ENCODE measurements at places on chromosomes 7 and 10.

- no peak for DNase-seq
Measured at GRCh38 chr10:113474752-113475151, 78.1 kb upstream of the HABP2 start.

DNA sequence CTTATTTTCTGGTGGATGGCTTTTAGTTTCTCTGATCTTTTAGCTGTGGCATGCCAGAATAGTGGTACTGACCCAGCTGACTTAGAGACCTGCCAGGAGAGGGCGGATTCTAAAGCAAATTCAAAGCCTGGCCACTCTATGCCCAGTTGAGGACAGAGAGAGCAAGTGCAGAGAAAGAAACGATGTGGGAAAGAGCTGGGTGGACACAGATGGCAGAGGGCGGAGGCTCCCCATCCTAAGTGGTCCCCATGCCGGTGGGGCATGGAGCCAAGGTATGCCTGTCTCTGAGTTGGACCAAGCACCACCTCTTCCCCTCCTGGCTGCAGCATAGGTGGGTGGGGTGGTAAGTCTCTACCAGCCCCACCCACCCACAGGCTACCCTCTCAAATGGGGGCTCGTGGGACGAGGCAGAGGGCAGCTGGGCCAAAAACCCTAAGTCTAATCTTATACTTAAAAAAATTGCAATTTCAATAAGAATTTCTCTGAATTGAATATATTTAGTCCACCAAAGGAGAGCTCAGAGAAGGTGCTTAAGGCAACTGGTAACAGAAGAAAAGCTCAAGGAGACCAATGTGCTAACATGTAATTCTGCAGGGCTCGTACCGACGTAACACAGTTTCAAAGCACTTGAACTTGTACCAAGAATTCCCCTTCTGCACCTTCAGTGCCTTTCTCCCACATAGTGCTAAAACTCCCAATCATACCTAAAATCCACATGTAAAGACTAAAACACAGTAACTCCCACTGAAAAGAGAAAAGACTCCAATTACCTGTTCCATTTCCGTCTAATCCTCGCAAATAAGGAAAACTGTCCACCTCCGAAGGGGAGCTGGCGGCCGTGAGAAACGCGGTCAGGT is 85.7 kb upstream of the NMT2 start:
- DNase-seq = no peak

- DNase-seq = no peak
Measured at GRCh38 chr10:102975483-102976379, 57.6 kb downstream of the CNNM2 start.

DNA sequence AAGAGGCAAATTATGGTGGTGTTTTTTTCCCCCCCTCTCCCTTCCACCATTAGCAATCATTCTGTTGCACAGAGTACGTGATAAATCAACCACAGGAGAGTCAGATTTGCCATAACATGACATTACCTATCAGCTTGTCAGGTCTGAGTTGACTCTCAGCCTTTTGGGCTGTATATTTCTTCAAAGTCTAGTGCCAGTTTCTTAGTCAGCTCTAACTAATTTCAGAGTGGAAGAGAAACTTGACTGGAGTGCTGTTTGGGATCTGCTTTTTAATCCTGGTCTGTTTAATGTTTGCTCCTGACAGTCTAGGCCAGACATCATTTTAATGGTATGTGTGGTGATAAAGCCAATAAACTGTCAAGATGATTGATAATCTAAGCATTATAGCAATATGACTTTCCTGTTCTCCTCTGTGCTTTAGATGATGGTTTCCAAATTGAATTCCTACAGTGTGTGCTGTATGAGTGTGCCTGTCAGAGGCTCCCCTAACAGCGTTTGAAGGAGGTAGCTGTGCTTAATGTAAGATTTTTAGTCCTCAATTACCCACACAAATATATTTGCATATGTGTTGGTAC is 76.9 kb downstream of the LRMDA start:
- no peak for DNase-seq

DNA sequence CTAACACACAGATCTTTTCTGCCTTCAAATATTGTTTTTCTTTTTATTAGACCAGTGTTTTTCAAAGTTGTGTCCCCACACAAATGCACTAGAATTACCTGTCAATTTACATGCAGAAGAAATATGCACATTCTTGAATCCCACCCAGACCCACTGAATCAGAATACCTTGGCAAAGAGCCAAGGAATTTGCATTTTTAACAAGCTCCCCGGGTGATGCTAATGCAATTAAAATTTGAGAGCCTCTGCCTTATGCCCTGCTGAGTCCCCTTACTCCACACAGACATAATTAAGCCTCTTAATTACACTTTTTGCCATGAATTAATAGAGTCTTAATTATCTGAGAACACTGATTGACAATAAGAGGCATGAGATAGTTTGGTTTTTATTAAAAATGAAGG is 201.2 kb upstream of the GRB10 start:
- DNase-seq = no peak

GRCh38 chr7:32336726-32337125 is 153.5 kb downstream of the LSM5 start:
- no peak for DNase-seq

DNA sequence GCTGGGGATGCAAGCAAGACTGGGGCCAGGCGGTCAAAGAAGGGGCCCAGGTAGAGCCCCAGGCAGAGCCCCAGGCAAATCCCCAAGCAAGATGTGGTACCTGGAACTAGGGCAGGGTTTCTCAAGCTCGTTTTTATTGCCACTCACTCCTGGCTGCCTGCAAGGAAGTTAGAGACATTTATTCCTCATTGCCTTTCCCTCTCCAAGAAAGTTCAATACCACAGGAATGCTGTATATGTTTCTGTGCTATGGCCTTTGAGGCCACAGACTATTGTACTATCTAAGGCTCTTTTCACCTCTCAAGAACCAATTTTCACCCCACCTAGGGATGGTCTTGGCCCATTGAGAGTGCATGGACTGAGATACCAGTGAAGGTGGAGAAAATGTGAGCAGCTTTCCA is 71.3 kb downstream of the TACC2 start:
- no peak for DNase-seq

GRCh38 chr7:111740942-111741341 is 178.7 kb upstream of the IMMP2L start:
- no peak for DNase-seq

DNA sequence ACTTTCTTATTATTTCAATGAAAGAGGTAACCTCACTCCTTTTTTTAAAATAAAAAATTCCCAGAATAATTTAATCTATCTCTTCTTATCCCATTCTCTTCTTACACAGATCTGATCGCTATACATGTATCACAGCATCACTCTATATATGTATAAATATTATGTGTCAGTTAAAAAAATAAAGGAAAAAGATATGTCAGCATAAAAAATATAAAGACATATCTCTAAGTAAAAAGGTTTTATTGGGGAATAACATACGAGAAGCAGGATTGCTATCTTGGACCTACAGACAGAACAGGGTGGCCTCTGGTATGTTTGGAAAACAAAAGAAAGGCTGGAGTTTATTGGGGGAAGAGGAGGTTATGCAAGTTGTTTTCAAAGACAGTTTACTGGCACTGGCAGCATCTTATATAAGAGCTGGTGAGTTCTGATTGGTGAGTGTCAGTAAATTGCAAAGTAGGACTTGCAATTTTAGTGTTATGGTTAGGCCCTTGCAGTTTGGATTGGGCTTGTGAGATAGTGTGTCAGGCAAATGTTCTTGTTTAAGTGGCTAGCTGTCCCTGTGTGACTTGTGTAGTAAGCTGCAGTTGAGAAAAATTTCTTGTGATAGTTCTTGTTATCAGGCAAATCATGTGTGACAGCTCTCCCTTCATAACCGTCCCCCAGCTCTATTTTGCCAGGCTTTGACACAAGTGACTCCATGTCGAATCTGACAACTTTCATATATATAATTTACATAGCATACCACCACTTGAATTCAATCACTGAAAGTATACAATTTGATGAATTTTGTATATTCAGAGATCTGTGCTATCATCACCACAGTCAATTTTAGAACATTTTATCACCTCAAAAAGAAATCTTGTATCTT is 118.2 kb downstream of the HBP1 start:
- DNase-seq = no peak

- DNase-seq = no peak
Measured at GRCh38 chr7:93117327-93117726, 452 bp downstream of the SAMD9 start.

- DNase-seq = no peak
Measured at GRCh38 chr10:9860045-9860444, 1157.6 kb upstream of the CELF2 start.

DNA sequence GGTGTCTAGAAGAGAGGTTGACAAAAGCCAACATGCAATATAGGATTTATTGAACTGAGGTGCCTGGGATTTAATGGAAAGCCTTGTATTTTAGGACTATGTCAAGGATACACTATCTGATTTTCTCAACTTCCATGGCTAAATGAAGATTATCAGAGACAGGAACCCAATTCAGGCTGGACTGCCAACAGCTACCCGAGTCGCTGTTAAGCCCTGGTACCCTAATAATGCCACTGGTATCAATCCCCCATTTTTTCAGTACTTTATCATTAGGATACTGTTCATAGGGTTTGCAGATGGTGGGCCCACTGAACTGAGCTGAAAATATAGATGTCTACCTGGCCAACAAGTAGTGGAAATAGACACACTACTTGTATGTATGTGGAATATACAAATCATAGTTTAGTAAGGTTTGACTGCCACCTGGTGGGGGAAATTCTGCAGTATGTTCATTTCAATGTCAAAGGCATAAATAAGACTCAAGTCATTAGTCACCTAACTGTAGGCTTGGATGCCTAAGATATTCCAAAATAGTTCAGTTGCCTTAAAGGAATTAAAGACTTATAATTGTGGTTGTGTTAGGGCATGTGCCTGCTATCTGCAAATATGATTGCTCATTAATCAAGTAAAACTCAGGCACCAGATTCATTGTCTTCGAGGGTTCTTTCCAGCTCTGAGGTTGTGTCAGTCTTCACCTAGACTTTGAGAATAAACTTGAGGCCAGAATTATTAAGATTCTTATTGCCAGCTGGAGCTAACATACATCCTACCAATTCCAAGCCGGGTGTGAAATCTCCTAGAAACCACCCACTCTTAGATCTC is 34.1 kb upstream of the NOBOX start:
- peak; percentile 10 for DNase-seq

- DNase-seq = no peak
Measured at GRCh38 chr7:14685167-14685566, 217.4 kb downstream of the DGKB start.

DNA sequence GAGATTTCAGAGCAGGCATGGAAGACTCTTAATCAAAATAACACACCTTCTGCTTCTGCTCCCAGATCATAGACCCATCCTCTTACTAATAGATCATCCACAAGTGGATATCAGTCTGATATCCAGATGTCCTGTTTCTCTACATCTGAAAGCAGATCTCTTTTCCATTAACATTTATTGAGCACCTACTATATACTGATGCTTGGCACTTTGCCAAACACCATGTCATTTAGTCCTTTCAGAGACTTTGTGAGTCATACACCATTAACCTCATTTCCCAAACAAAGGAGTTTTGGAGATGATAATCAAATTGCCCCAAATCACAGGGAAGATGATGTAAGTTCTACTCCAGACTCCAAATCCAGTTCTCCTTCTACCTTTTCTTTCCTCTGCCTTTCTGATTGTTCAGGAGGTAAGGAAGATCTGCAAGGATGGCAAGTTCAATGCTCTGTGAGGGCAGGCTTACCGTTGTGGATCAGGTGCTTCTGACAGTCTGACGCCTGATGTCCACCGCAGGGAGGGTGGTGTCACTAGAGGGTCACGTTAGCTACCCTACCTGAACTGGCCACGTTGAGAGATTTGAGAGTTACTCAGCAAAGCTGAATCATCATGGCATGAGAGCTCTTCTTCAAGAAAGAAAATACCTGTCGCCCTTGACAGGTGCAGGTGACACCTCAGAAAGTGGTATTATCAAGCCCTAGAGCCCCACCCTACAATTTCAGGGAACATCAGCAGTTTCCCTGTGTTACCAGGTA is 269.6 kb upstream of the ZMIZ1 start:
- DNase-seq = no peak

DNA sequence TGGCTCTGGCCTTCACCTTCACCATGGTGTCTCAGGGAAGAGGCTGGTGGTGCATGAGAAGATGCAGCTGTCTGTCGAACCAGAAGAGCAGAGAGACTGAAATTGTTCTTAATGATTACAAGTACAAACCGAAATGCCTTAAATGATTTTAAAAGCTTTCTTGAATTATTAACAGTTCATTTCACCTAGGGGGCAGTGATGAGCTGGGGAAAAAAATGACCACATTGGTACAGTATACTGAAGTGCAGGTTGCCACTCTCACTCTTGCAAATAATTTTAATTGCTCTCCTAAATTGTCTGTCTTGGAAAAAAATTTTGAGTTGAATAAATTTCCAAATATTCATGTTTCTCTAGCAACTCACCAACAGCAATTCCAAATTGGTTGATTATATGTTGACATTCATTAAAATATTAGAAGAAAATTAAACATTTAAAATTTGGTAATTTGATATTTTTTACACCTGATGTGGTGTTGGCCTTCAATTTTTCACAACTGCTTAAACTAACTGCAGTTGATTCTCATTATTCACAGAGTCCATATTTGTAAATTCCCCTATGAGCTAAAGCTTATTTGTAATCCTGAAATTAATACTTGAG is 692.6 kb downstream of the ZWINT start:
- no peak for DNase-seq

GRCh38 chr10:72954596-72955554 is at the start of gene PLA2G12B:
Gene PLA2G12B (minus strand): TSS chr10:72954806. CDS start chr10:72954685, 121 bp downstream.
- DNase-seq = no peak

GRCh38 chr10:64261092-64261491 is 739.9 kb downstream of the REEP3 start:
- no peak for DNase-seq

DNA sequence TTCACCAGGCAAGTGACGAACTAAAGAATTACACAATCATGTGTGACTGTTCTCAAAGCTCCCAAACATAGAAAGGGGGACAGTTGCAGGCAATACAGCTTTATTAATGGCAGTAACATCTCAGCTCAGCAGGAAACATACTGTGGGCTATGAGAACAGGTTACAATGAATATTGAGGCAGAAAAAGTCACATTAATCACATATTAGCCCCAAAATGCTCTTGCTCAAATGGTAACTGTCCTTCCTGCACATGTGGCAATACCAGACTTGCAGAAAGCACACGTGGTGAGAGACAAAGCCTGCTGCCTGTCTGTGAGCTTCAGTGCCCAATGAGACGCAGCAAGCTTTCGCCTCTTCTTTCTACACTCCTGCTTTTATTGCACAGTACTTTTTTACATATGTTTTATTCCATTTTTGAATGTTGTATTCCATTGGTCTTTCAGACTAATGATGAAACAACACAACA is 104.9 kb upstream of the ACBD5 start:
- no peak for DNase-seq

DNA sequence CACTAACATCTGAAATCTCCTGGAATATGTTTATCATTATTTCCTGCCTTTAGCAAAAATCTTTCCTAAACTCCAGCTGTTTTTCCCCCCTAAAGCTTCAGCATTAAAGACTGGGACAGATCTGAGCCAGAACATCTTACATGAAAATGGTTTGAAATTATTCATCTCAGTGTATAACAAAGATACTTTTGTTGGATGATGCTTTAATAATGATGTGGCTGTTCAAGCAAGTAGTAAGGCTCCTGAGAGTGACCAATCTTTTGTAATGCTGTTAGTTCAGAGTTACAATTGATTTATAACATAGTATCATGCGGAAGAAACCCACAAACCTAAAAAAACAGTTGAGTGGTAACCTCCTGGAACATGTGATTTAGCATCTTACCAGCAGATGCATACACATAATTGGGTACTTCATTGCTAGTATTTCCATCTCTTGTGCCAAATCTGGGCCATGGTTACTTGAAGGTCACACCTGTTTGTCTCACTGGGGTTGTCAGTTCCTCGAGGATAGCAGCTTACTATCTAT is 1.5 kb downstream of the BZW2 start:
- no peak for DNase-seq

- no peak for DNase-seq
Measured at GRCh38 chr7:88302486-88302885, 4.2 kb downstream of the STEAP4 start.
